Stimulated activated CD4-positive, alpha-beta T cell treated with anti-CD3 and anti-CD28 coated beads, Interleukin-4, amount 100 ng/mL, for 24 hours (primary cell): ENCODE measurements at places on chromosomes 2 and 18.

GRCh38 chr2:134124047-134124753, 129.7 kb upstream of the MGAT5 start:
- no peak for DNase-seq

- DNase-seq = no peak
Measured at GRCh38 chr2:221844212-221845020, 272.3 kb upstream of the EPHA4 start.

DNA sequence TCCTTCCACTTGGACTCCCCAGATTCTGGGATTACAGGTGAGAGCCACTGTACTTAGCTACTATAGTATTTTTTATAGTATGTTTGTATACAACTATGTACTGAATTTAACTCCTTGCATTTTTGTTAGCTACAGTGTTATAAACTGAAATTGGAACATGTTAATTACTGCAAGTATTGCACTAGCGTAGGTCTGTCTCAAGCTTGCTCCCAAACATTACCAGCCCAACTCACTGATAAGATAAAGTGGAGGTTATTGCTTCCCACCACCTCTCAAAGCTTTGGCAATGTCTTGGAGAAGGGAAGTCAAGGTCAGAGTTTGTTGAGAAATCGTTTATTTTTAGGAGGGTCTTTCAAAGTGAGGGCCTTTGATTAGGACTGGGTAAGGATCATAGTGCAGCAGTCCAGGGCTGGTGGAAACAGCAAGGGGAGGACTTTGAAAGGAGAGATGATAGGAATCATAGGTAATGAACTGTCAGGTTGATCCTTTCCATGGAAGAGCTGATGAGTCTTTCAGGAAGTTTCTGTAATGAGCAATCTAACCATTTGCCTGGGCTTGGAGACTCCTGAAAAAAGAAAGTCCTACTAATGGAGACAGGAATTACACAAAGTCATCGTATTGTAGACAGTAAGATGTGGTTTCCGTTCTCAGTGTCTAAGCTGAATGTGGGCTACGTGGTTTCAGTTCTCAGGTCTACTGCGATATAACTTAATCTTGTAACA, 257.1 kb downstream of the MYO3B start:
- DNase-seq = no peak

DNA sequence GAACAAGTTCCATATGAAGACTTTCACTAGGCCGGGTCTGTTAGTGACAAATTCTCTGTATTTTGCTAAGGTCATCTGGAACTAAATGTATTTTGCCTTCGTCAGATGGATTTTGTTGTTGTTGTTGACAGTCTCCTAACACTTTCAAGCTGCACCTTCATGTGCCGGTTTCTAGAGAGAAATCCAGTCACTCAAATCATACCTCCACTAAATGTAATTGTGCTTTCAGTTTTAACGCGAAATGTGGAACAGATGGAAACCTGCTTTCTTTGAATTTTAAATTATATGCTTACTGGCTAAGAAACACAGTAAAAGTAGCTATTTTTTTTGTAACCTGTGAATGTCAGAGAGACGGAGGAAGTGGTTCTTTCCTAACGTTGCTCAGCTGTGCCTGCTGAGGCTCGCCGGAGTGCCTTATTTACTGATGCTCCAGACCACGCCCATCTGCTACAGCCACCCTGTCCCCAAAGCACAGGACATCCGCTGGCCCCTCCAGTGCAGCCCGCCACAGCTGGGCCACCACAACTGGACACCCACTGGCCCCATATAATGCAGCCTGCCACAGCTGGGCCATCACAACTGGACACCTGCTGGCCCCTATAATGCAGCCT, 134.7 kb downstream of the PXDN start:
- DNase-seq = no peak

DNA sequence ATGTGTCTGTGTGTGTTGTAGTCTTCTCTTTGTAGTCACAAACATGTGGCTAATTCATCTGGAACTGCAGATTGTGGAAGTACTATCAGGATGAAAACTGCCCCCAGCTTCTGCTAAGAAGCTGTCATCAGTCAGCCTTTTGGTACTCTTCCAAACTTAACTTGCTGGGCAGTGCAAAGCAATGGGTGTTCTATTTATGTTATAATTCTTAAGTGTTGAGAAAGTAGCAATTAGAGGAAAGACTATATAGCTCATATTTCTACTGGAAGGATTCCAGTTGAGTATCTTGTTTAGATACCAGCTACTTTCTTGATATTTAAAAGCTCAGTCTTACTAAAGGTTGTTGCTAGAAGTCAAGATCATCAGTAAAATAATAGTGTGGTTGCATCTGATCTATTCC, 52.1 kb downstream of the SLC38A11 start:
- no peak for DNase-seq

DNA sequence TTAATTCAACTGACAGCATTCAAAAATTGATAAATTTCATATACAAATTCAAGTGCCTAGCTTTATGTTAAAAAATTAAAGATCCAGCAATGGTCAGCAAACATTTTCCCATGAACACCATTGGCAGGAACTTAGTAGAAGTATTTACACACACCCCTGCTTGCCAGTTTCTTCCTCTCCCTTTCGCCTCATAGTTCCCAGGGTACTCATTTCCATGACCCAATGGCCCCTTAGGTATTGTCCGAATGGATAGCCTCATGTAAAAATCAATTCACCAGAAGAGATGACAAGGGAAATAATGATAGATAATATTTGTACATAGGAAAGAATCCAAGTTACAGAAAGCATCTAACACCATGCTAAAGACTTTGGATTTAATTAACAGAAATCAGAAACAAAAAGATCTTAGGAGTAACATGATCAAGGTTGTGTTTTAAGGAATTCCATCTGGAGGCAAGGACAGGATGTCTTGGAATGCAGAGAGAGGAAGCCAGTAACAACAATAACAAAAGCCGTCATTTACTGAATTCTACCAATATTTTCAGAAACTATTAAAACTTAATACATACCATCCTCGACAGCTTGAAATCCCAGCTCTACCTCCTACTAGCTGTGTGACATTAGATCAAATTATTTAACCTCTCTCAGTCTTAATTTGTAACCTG, 423.0 kb downstream of the IRS1 start:
- no peak for DNase-seq

GRCh38 chr2:9004338-9005204, 1.1 kb upstream of the MBOAT2 start:
- no peak for DNase-seq
